ENCODE measurements at places on chromosomes 4 and X.

GRCh38 chrX:118872102-118872566 is 48.5 kb downstream of the ZCCHC12 start:
- peak; percentile 0 for DNase-seq

- peak; percentile 73 for DNase-seq
These were observed 11.8 kb downstream of the TCEAL1 start for GRCh38 chrX:103640401-103641155.

GRCh38 chr4:12005471-12005870 is 576.8 kb upstream of the HS3ST1 start:
- no peak for DNase-seq

DNA sequence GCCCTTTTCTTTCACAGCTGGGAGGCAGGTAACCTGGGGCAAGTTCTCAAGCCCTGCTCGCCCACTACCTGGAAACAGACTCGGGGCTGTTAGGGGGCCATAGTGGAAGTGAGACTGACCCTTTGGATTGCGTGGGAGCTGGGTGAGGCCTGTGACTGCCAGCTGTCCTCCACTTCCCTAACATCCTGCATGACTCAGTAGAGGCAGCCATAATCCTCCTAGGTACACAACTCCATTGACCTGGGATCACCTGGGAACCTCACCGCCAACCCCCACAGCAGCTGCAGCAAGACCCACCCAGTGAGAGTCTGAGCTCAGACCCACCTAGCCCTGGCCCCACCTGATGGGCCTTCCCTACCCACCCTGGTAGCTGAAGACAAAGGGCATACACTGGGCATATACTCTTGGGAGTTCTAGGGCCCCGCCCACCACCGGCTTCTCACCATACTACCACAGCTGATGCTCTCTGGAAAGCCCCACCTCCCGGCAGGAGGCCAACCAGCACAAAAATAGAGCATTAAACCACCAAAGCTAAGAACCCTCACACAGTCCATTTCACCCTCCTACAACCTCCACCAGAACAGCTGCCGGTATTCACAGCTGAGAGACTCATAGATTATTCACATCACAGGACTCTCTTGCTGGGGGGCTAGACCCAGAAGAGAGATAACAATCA is 61.1 kb upstream of the DCTD start:
- no peak for DNase-seq

- DNase-seq: no peak
These were observed 233.5 kb downstream of the DCTD start for GRCh38 chr4:182683661-182684060.

- DNase-seq: no peak
These were observed 312.4 kb downstream of the ARHGAP10 start for GRCh38 chr4:148044089-148044911.

DNA sequence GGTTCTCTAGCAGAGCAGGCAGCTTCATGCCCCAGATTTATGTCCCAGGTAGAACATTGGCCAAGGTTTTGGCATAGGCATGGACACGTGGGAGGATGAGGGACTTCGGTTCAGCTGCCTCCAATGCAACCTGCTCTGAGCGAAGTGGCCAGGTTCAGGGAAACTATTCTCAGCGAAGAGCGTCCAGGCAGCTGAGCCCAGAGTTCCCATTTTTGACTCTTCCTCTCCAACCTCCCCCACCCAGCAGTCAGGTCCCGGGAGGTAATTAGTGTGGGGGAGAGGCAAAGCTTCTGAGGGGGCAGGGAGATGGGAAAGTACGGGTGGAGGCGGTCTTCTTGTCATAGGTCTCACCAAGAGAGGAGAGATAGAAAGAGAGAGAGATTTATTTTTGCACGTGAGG is 1.0 kb downstream of the GABRA4 start:
- DNase-seq: no peak

DNA sequence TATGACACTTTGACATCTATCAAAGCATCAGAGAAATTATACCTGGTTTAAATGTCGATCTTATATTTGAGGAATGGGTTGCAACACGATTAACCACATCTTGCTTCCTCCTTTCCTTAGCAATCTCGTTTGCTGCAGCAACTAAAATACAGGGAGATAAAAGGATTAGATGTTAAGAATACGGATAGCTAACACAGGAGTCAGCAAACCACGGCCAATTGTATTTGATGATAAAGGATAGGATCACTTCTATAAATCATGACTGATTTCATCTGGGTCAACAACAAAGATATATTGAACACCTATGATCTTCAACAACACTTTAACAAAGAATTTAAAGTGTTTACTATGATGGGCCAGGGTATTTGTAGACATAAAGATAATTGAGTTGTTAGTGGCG is 5.0 kb downstream of the MAP7D3 start:
- DNase-seq: no peak

DNA sequence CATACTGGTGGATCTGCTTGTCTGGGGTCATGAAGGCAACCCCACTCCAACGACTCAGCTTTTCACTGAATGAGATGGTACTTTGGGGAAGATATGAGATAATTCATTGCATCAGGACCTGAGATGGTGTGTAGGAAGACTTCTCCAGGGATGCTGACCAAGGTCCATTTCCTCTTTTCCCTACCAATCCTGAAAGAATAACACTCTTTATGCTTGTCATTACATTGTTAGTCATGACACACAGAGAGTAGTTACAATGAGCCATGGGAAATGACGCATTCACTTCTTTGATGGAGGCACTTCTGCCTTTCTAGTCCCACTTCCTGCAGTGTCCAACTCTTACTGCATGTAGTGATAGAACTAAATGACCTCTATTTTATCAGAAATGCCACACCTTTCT is 58.6 kb downstream of the AREG start:
- DNase-seq: peak; percentile 37

- DNase-seq: peak; percentile 76
These were observed 28.2 kb upstream of the MID1 start for GRCh38 chrX:10648614-10649013.

GRCh38 chrX:49186125-49187027 is at the start of gene PRICKLE3:
TSS of gene PRICKLE3 (minus strand) at chrX:49186373. CDS start at chrX:49186297, 76 bp downstream.
- DNase-seq: peak; percentile 84

GRCh38 chrX:97367125-97367524 is 483.4 kb downstream of the RPA4 start:
- peak; percentile 69 for DNase-seq
